ENCODE measurements at places on chromosomes 6 and 20. TPM values are rescaled to one million over a fixed set of nuclear protein-coding genes. Genes with fewer than 3 reads are reported as not detected.

- H3K27ac ChIP-seq = no peak overlapping the region
- DNase-seq = peak; percentile 47
- no peak overlapping the region for H3K4me3 ChIP-seq
- H3K36me3 ChIP-seq = peaks cover 37% of the 10 kb centered on the region
- H3K27me3 ChIP-seq = no peaks in the 10 kb centered on the region
These were observed 13.8 kb downstream of the NQO2 start for GRCh38 chr6:3013486-3013885.

- H3K36me3 ChIP-seq = peaks cover 11% of the 10 kb centered on the region
- H3K4me1 ChIP-seq = peaks cover 9% of the 10 kb centered on the region
- H3K27ac ChIP-seq = no peak overlapping the region
- no peak overlapping the region for H3K4me3 ChIP-seq
- DNase-seq = no peak
- H3K27me3 ChIP-seq = no peaks in the 10 kb centered on the region
These were observed 339.0 kb downstream of the SYNE1 start for GRCh38 chr6:152298055-152298647.

- H3K27ac ChIP-seq = no peak overlapping the region
- H3K27me3 ChIP-seq = no peaks in the 10 kb centered on the region
- no peak overlapping the region for H3K4me3 ChIP-seq
- DNase-seq = no peak
- no peaks in the 10 kb centered on the region for H3K36me3 ChIP-seq
These were observed 286.0 kb downstream of the ADGB start for GRCh38 chr6:146884728-146885127.

The NOTCH4 gene
- 2.2 TPM for total RNA-seq

The PNLDC1 gene
- total RNA-seq = not detected

Measured in IMR-90 (cell line).